ENCODE measurements at places on chromosomes 3 and 15.

GRCh38 chr3:118213892-118214291, 820.8 kb downstream of the IGSF11 start:
- DNase-seq = no peak

DNA sequence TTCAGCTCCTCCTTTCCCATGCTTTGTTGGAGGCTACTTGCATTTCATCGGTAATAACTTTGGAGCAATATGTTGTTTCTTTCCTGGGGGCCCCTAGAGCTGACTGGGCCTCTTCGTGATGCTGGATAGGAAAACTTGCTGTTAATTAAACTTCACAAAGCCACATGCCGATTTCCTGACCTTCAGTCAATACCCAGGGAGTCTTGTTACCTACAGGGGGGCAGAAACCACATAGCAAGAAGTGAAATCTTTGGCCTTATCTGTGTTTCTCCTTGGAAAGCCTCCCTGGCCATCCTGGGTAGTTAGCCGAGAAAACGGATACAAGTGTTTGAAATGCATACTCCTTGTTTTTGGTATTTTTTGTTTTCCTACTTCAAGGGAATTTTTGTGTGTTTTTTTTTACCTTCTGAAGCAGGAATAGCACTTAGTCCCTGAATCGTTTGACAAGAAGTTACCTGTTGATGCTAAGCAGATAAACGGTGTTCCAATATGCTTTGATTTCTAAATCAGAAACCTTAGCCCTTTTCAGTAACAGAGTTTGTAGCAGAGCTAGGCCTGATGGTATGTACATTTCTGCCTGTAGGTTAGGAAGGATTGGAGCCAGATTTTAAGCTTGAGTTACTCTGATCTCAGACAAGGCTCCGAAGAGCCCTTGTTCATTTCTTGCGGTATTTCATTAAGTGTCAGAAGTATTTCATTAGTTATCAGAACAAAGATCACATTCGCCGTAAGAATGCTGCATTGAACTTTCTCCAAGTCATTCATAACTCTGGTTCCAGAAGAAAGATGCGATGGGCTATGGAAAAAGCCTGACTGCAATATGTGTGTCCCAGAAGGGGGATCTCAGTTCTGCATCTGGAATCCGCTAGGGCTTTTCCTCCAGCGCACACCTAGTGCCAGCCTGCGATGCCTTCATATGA, 111.5 kb downstream of the THSD4 start:
- no peak for DNase-seq

- DNase-seq = no peak
These were observed 1.7 kb upstream of the PCOLCE2 start for GRCh38 chr3:142890592-142890991.

- no peak for DNase-seq
These were observed 88.9 kb downstream of the EOMES start for GRCh38 chr3:27633224-27633545.

DNA sequence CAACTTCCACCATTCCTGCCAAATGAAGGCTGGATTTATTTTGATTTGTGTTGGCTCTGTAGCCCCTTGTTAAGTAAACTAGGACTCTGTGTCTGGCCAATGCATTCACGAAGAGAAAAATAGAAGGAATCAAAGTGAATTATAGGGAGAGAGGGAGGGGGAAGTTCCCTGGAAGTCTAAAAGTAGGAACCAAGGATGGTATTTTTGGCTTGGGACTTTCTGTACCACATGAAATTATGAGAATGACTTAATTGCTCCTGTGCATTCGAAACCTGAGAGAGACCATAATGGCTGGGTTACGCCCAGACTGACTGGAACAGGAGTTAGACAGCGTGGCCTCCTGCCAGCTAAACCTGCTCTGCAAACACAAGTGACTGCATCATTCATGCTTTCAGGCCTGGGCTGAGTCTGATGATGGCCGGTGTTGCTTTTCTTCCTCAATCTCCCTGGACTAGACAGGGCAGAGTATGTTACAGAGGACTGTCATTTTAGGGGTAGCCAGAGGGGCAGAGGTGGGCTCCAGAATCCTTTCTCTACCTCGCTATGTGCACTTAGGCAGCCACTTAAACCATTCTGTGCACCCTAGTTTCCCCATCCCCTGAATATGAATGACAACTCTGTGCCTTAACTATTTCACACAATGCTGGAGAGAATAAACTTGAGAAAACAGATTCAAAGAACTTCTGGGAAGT, 58.9 kb downstream of the MYO1E start:
- peak; percentile 88 for DNase-seq

- no peak for DNase-seq
These were observed 58.1 kb upstream of the LCTL start for GRCh38 chr15:66623801-66624453.

DNA sequence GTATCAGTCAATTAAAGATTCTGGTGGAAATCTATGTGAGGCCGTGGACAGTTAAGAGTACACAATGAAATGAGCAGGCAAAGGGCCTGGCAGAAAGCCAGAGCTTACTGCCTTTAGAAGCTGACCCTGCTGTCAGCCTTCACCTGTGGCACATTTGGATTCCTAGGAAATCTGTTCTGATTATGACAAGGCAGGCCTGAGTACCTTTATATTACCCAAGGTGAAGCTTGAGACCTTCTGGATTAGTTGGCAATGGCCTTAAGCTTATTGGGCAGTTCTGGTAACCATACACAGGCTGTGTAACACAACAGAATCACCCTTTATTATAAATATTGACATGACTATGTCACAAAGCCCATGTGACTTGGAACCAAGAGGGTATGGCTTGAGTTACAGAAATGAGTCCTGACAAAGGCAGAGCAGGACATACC, 43.2 kb downstream of the NBEAL2 start:
- DNase-seq = no peak

- no peak for DNase-seq
These were observed 210.5 kb downstream of the FOXP1 start for GRCh38 chr3:71372911-71373637.

- DNase-seq = no peak
These were observed 71.1 kb upstream of the IMPG2 start for GRCh38 chr3:101391413-101391950.

- no peak for DNase-seq
These were observed 10.5 kb downstream of the TTLL3 start for GRCh38 chr3:9820543-9820942.

DNA sequence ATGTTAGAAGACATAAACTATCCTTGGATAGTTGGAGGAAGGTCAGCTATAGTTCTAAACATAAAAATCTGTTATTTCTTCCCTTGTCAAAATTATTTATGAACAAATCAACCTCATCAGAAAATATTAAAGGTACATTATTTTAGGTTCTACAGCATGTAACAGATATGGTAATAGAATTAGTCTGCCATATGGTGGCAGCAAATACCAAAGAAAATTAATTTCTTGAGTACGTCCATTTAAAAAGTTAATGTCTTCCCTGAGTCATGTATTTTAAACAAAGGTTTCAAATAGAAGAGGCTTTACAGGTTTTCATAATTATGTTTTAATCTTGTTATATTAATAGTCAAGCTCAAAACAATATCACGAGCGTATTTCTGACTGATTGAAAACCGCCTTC, 17.9 kb upstream of the ANKRD28 start:
- no peak for DNase-seq

DNA sequence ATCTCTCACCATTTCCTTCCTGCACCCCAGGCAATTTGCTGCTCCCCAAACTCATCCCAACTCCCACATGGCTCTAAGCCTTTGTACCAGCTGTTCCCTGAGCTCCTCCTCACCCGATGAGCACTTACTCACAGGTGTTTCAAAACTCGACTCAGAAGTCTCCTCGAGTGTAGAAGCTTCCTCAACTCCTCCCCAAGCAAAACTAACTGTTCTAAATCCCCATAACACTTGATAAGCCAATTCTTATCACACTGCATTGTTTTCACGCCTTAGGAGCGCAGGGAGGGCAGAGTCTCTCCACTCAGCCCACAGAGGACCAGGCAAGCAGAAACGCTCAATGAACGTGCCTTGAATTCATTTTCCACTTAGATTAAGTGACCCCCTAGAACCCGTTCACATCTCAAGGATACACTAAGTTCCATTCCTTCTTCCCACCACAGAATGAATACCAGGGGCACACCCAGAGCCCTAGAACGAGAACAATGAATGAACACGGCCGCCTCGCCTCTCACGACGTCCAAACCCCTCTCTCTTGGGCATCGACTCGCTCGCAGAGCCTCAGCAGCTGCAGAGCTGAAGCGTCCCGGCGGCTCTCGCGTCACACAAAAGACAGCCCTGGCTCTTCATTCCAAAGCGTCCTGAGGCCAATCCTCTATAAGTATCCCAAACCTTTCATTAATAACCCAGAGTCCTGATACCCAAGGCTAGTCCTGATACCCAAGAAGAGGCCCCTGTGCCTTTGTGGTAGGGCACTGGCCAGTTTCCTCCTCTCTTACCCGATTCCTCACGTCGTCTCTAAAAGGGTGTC, 1.1 kb downstream of the RAF1 start:
- peak; percentile 65 for DNase-seq

DNA sequence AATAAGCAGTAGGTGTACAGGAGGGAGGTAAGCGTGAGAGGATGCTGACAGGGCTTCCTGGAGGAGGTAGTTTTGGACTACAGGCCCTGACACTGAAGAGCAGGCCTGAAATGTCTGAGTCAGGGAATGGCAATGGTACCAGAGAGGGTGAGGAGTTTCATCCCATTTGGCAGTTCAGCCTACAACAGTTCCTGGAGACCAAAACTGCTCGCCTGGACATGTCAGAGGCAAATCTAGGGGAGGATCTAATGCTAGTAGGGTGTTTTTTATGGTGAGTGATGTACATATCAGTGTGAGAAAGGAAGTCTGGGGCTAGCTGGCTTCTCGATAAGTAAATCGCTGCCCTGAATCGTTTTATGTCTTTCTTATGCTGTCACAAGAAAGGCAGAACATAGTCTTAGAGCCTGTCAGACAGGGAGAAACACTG, 13.8 kb upstream of the TNFSF10 start:
- DNase-seq = no peak

GRCh38 chr3:146991907-146992306, 386.8 kb upstream of the PLSCR5 start:
- no peak for DNase-seq

- no peak for DNase-seq
These were observed 361.4 kb downstream of the PDCD6IP start for GRCh38 chr3:34159613-34160420.

GRCh38 chr3:171874879-171875278, 31.7 kb downstream of the TMEM212 start:
- no peak for DNase-seq

DNA sequence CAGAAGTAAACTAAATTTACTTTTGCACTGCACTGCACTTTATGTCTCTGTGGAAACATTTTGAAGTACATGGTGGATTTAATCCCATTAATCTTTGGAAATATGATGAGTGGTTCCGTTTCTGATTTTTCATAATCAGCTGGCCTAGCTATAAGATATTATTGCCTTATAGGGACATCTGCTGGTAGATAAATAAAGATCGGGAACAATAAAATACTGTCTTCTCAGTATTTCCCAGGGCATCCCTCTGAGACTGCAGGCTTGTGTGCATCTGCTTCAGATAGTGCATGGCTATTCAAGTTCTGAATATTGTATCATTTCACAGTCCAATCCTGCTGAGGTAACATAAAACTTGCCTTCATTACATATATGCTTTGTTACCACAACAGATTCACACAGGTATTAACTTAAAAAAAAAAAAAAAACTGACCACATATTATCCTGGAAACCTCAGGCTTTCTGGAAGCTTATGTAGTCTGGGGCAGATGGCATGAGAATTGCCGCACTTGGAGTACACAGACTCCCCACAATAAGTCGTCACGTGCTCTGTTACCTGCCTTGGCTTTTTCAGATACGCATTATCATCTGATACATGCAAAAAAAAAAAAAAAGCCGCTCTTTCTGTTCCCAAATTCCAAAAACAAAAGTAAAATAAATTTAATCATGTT, 330.8 kb upstream of the AGTR1 start:
- DNase-seq = no peak

All from left hindlimb (tissue), 1 donor.